ENCODE measurements at places on chromosomes 5 and 9.

DNA sequence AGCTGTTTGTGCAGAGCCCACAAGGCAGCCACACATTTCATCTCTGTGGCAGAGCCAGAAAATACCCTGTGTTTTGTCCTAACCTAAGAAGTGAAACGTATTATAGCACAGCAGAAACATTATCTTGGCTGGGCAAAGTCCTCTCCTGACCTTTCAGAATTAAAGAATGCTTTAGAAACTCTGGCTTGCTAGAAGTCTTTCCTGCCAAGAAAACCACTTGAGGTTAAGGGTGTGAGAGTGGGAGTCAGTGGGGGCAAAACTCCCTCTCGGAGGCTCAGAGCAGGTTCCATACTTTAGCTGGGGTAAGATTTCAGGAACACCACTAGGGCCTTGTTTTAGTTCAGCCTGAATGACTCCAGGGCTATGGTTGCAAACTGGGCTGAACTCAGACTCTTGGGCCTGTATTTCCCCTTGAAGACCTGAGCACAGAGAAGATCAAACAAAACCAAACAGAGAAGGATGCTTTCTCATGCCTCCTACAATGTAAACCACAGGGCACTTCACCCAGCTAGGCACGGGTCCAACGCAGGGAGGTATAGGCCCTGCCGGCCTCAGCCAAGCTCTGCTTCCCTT lies 48.0 kb downstream of the ZNF366 start:
- no peak for DNase-seq

GRCh38 chr9:19416143-19416542 lies 7.3 kb downstream of the ACER2 start:
- no peak for DNase-seq

GRCh38 chr5:121189342-121190305 lies 662.1 kb upstream of the FTMT start:
- no peak for DNase-seq

GRCh38 chr9:126055381-126055985 lies 271.1 kb upstream of the MVB12B start:
- DNase-seq, result no peak

- no peak for DNase-seq
Observed at GRCh38 chr9:78300209-78300608, 3.3 kb downstream of the PSAT1 start.

DNA sequence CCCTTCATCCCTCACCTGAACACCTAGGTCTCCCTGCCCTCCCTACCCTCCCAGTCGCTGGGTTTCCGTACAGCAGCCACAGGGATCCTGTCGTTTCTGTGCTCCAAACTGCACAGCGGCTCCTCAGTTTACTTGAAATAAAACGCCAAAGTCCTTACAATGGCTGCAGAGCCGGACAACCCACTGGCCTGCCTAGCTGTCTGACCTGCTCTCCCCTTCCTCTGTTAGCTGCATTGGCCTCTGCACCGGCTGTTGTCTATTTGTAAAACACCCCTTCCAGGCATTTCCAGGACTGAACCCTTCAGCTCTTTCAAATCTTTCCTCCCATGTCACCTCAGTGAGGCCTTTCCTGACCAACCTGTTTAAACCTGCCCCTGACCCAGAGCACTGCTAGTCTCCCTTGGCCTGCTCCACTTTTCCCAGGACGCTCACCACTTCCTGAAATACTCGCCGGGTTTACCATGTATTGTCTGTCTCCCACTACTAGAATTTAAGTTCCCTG lies 9.1 kb upstream of the MGAT1 start:
- DNase-seq, result no peak

- DNase-seq, result no peak
Observed at GRCh38 chr9:14300040-14300439, 13.9 kb downstream of the NFIB start.

- no peak for DNase-seq
Observed at GRCh38 chr5:24916863-24917262, 272.1 kb upstream of the CDH10 start.

- no peak for DNase-seq
Observed at GRCh38 chr5:122112063-122112462, 17.3 kb upstream of the ZNF474 start.

GRCh38 chr9:124084087-124084486 lies 72.5 kb downstream of the LHX2 start:
- DNase-seq, result no peak

- no peak for DNase-seq
Observed at GRCh38 chr5:61831736-61832135, 474.3 kb upstream of the KIF2A start.

- DNase-seq, result no peak
Observed at GRCh38 chr9:119639287-119639955, 270.2 kb upstream of the BRINP1 start.

DNA sequence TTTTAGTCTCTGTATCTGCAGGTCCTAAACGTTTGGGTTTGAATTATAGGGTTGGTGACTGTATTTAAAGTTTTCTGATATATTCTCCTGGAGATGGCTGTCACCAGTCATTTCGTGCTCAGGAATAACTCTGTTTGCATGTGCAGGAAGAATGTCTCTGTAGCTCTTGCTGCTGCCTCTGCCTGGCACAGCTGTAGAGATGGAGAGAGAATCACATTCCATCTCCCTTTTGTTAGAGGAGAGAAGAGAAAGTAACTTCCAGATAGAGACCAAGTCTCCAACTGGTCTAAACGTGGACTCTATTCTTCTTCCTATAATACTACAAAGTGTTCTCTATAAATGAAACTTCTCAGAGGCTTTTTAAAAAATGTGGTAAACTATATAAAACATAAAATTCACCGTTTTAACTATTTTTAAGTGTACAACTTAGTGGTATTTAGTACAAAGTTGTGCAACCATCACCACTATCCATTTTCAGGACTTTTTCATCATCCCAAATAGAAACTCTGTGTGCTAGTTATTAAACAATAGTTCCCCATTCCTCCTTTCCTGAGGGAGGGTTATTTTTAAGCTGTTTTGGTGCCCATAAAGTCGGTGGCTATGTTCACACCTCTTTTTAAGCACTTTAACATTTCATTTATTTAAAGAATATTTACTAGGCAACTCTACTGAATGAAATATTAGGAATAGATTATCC lies 20.7 kb upstream of the STARD4 start:
- no peak for DNase-seq

GRCh38 chr5:168728546-168729211 lies 149.5 kb upstream of the PANK3 start:
- DNase-seq, result no peak

DNA sequence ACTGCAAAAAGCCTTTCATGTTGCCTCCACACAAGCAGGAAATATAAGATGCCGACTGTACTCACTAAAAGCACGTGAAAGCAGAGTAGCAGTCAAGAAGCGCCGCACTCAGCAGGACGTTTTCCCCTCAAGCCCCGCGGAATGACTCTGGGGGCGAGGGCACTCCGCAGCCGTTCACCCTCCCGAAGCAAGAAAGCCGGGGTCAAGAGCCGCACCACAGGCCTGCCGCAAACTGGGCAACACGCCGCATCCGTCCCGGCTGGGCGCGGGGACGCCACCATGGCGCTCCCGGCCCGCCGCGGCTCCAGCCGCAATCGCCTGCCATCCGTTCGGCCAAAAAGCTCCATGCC lies 364 bp downstream of the RPS6 start:
- no peak for DNase-seq

- DNase-seq, result no peak
Observed at GRCh38 chr9:133131506-133131905, 10.5 kb upstream of the RALGDS start.

GRCh38 chr5:169025491-169025890 lies 275.4 kb downstream of the SLIT3 start:
- no peak for DNase-seq

DNA sequence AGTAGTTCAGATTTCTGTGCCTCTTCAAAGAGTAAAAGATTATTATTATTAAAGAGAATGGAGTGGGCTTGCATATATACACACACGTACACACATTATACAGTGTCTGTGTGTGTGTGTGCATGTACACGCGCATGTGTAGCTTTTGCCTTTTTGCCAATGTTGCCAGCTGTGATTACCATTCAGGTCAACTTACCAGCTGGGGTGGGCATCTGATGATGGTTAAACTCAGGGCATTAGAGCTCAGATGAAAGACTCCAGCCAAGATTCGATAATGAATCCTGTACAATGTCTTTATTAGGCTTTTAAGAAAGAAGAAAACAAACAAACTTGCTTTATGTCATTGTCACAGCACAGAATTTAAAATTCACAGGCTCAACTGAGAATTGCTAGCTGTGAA lies 296.5 kb upstream of the DMAC1 start:
- DNase-seq, result no peak

GRCh38 chr9:132575005-132575609 lies 7.3 kb upstream of the BARHL1 start:
- DNase-seq, result peak; percentile 85

DNA sequence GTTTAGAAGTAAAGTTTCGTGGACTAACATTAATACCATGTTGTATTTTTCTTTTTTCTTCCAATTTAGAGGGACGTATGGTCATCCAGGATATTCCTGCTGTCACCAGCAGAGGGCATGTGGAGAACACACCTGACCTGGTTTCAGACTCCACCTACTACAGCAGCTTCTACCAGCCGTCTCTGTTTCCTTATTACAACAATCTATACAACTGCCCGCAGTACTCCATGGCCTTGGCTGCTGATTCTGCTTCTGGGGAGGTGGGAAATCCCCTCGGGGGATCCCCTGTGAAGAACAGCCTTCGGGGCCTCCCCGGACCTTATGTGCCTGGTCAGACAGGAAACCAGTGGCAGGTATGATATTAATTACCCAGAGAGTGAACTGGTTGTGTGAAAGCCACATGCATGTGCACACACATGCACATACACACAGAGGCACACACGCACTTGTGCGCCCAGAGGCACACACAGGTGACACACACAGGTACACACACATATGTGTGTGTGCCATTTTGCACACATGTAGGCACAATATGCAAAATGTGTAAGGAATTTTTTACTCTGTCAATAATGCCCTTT lies 52.4 kb downstream of the DMRT1 start:
- peak; percentile 46 for DNase-seq

All from NCI-H1436 (cell line).